ENCODE measurements at places on chromosomes 13 and 19.

GRCh38 chr13:34675626-34676025 is 266.4 kb upstream of the NBEA start:
- DNase-seq = no peak

DNA sequence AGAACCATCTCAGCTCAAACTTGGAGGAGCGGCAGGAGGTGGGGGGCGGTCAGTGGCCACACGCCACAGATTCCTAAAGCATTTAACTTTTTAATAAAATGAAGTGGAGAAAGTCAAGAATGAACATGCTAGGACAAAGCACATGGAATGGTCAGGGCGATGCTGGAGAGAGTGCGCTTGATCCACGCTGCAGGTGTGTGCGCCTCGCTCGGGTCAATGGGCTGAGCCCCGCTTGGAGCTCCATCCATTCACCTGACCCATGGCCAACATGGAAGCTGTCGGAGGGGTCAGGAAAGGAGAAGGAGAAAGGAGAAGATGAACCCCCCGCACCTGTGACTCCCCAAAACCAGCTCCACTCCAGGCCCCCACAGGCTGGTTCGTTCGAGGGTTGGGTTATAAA is 41.8 kb downstream of the SUGP2 start:
- no peak for DNase-seq

DNA sequence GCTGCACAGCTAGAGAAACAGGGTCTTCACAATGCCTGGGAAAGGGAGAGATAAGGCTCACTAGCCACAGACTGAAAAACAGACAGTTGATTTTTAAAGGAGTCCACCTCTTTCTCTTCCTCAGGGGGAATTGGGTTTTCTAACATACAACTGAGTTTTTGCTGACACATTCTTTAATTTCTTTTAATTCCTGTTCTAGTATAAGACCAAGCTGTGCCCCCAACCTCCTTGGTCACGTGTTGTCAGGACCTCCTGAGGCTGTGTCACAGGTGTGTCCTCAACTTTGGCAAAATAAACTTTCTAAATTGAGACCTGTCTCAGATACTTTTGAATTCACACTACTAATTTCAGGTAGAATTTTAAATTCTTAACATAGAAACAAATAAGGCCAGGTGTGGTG is 12.1 kb upstream of the ZNF492 start:
- DNase-seq = no peak

GRCh38 chr13:23059173-23059572 is 121.6 kb upstream of the SGCG start:
- DNase-seq = no peak

- peak; percentile 91 for DNase-seq
Observed at GRCh38 chr19:57632987-57633831, at the start of gene ZNF211. TSS of gene ZNF211 (plus strand) at chr19:57633168. CDS start at chr19:57633347, 179 bp downstream.

- no peak for DNase-seq
Observed at GRCh38 chr19:18191640-18192062, 1.4 kb upstream of the MPV17L2 start.

- DNase-seq = no peak
Observed at GRCh38 chr13:77528834-77529500, 6.5 kb upstream of the SCEL start.

DNA sequence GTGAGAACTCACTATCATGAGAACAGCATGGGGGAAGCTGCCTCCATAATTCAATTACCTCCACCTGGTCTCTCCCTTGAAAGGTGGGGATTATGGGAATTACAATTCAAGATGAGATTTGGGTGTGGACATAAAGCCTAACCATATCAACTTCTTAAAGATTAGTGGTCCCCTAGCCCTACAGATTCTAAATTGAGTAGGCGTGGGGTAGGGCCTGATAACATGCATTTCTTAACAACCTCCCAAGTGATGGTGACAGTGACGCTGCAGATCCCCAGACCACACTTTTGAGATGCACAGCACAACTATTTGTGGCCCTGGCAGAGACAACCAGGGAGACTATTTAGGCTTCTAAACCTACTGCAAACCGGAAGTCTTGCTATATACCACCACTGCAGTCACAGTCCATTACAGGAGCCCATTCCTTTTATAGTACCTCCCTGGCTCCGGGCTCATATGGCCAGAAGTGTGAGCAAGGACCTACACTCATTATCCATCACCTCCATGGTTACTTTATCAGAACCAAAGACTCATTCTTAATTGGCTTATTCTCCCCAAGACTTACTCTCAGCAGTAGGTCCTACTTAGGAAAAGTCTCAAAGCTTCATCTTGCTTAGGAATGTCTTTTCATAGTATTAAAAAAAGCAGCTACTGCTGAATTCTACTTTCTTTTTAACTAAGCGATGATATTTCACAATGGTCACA is 2.1 kb upstream of the DPY19L3 start:
- DNase-seq = no peak

DNA sequence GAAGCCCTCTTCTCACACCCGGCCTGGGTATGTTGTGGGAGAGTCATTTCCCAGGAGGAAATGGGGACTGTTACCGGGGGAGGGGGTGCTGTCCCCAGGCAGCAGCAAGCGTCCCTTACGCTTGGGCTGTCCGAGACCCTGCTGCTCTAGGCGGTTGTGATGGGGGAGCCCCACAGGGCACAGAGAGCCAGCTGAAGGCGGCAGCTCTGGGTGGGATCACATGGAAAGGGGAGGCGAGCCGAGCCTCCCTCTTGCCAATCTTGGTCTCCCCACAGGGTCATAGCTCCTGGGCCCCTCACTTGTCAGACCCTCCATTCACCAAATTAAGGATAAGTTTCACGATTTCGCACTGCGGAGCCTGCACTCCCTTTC is 22.0 kb downstream of the EPN1 start:
- DNase-seq = no peak

Measured in CD4-positive, alpha-beta T cell treated with Interleukin-4 for 1 hour (primary cell).